ENCODE measurements at places on chromosomes 5 and 9.
A peak's percentile ranks its signal among the peaks of the same experiment; 100 is the strongest.

GRCh38 chr5:122129306-122129705 is at the start of gene ZNF474:
ZNF474 (plus strand) TSS chr5:122129546; CDS start chr5:122151991, 22,445 bp downstream.
- H3K36me3 ChIP-seq, result no peaks in the 10 kb centered on the region
- peak; percentile 65 for DNase-seq

- DNase-seq, result peak; percentile 31
- H3K36me3 ChIP-seq, result no peaks in the 10 kb centered on the region
- no peak overlapping the region for H3K4me3 ChIP-seq
Measured at GRCh38 chr9:2228132-2228531, 213.0 kb downstream of the SMARCA2 start.

GRCh38 chr9:20988671-20989315 is 42.6 kb downstream of the HACD4 start:
- peaks cover 25% of the 10 kb centered on the region for H3K36me3 ChIP-seq
- no peaks in the 10 kb centered on the region for H3K4me1 ChIP-seq
- H3K4me3 ChIP-seq, result no peak overlapping the region

- no peaks in the 10 kb centered on the region for H3K4me1 ChIP-seq
- no peak overlapping the region for H3K4me3 ChIP-seq
- H3K27me3 ChIP-seq, result peaks cover 8% of the 10 kb centered on the region
- DNase-seq, result no peak
- no peaks in the 10 kb centered on the region for H3K36me3 ChIP-seq
Measured at GRCh38 chr9:136321561-136321960, 5.8 kb upstream of the GPSM1 start.

GRCh38 chr9:12775679-12776512 is 1.1 kb downstream of the LURAP1L start:
- H3K4me3 ChIP-seq, result peak overlapping the region; percentile 96
- H3K27ac ChIP-seq, result no peak overlapping the region
- no peaks in the 10 kb centered on the region for H3K4me1 ChIP-seq
- no peaks in the 10 kb centered on the region for H3K36me3 ChIP-seq
- peaks cover 3% of the 10 kb centered on the region for H3K27me3 ChIP-seq

- no peak overlapping the region for H3K4me3 ChIP-seq
- H3K27ac ChIP-seq, result no peak overlapping the region
- no peaks in the 10 kb centered on the region for H3K4me1 ChIP-seq
Measured at GRCh38 chr9:4098031-4098430, 201.8 kb downstream of the GLIS3 start.

- no peaks in the 10 kb centered on the region for H3K36me3 ChIP-seq
- DNase-seq, result no peak
- no peak overlapping the region for H3K4me3 ChIP-seq
- H3K4me1 ChIP-seq, result no peaks in the 10 kb centered on the region
- H3K27me3 ChIP-seq, result no peaks in the 10 kb centered on the region
Measured at GRCh38 chr5:106321242-106321641, 1349.5 kb downstream of the EFNA5 start.

DNA sequence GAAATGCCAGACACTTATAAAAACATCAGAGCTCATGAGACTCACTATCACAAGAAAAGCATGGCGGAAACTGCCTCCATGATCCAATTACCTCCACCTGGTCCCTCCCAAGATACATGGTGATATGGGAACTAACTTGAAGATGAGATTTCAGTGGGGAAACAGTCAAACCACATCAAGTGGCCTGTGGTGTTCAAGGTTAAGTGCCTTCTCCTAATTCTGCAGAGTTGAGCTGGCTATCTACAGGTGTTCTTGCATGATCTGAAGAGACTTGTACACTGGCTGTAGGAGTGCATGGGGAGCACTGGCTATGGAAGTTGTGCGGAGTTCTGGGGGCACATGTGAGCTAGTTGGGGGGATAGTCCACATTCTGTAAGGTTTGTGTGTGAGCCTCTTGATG is 34.0 kb upstream of the CKS2 start:
- DNase-seq, result no peak
- H3K4me3 ChIP-seq, result no peak overlapping the region
- H3K4me1 ChIP-seq, result no peaks in the 10 kb centered on the region
- H3K27me3 ChIP-seq, result no peaks in the 10 kb centered on the region
- no peak overlapping the region for H3K27ac ChIP-seq

GRCh38 chr5:140828362-140828737 is 590 bp downstream of the PCDHA6 start:
- peak overlapping the region; percentile 4 for H3K4me3 ChIP-seq
- no peaks in the 10 kb centered on the region for H3K27me3 ChIP-seq
- no peak for DNase-seq
- peaks cover 9% of the 10 kb centered on the region for H3K36me3 ChIP-seq
- H3K4me1 ChIP-seq, result peaks cover 3% of the 10 kb centered on the region
- peak overlapping the region; percentile 0 for H3K27ac ChIP-seq

GRCh38 chr9:70880535-70880934 is 240.9 kb downstream of the TRPM3 start:
- H3K4me3 ChIP-seq, result no peak overlapping the region
- no peaks in the 10 kb centered on the region for H3K4me1 ChIP-seq
- no peak for DNase-seq

DNA sequence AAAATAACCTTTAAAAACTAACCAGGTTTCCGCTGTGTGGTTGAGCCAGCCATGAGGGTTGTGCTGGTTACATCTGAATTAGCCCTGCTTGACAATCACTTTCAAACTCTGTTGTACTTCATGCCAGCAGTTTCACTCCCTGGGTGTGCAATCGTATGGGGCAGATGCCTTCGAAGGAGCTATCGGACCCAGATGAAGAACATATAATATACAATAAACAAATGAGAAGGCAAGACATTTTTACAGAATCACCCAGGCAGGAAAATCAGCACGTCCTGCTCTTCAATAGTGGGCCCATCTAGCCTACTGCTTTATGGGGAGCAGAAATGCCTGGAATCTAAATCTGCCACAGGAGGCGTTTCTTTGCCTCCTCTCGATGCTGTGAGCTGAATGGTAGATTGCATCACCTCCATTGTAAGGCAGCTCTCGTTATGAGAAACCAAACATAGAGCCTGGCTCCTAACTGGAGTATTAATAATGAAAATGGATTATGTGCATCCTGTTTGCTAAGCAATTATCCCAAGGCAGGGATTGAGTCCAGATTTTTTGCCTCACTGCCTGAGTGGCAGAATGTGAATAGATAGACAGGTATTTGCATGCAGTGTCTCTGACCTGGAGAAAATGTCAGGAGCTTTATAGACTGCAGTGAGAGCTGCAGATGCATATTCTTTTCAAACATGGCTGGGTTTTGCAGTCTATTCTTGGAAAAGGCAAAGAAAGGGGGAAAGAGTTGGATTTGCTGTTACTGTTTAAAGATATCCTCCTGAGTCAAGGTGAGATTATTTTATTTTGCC is 143.3 kb upstream of the SMARCA2 start:
- H3K27ac ChIP-seq, result no peak overlapping the region
- no peak for DNase-seq
- no peak overlapping the region for H3K4me3 ChIP-seq
- no peaks in the 10 kb centered on the region for H3K27me3 ChIP-seq
- no peaks in the 10 kb centered on the region for H3K4me1 ChIP-seq
- H3K36me3 ChIP-seq, result no peaks in the 10 kb centered on the region

- no peak for DNase-seq
- H3K4me3 ChIP-seq, result no peak overlapping the region
- peaks cover 3% of the 10 kb centered on the region for H3K27me3 ChIP-seq
- no peak overlapping the region for H3K27ac ChIP-seq
- H3K36me3 ChIP-seq, result peaks cover 6% of the 10 kb centered on the region
Measured at GRCh38 chr5:150389531-150390266, 23.0 kb downstream of the CD74 start.

DNA sequence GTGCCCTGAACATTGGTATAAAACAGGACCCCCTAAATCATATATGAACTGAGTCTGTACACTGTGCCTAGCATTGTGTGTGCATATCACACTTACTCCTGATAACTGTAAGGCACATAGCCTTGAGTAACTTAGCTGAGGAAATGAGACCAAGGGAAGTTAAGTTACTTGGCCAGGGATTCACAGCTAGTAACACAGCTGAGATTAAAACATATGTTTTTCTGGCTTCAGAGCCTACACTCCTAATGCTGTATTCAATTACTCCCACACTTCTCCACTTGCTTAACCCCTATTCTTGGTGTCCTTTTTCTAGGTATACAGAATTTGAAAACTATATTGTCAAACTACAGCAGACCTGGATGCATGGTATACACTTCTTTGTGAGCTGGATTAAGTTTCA is 12.8 kb downstream of the GHR start:
- H3K4me1 ChIP-seq, result no peaks in the 10 kb centered on the region
- H3K4me3 ChIP-seq, result no peak overlapping the region
- DNase-seq, result no peak
- H3K36me3 ChIP-seq, result no peaks in the 10 kb centered on the region
- no peak overlapping the region for H3K27ac ChIP-seq

DNA sequence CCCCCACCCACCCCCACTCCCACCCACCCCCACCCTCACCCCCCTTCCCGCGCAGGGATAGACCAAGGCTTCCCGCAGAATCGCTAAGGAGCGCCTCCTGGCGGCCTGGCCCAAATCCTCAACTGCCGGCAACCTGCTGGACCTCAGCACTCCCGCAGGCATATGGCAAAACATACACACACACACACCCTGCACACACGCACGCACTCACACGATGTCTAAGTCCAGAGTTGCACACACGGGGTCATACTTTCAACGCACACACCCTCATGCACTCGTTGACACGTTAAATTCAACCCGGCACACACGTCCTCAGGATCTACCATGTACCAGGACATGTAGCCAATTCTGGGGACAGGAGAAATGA is 1.7 kb downstream of the CPLX2 start:
- peaks cover 4% of the 10 kb centered on the region for H3K4me1 ChIP-seq
- peaks cover 9% of the 10 kb centered on the region for H3K27me3 ChIP-seq
- H3K36me3 ChIP-seq, result no peaks in the 10 kb centered on the region
- H3K4me3 ChIP-seq, result peak overlapping the region; percentile 61
- DNase-seq, result peak; percentile 76

GRCh38 chr9:32161209-32161608 is 223.2 kb upstream of the ACO1 start:
- peaks cover 1% of the 10 kb centered on the region for H3K27me3 ChIP-seq
- H3K4me1 ChIP-seq, result no peaks in the 10 kb centered on the region
- DNase-seq, result no peak
- H3K36me3 ChIP-seq, result no peaks in the 10 kb centered on the region
- no peak overlapping the region for H3K4me3 ChIP-seq

- peaks cover 6% of the 10 kb centered on the region for H3K27me3 ChIP-seq
- H3K27ac ChIP-seq, result no peak overlapping the region
- H3K4me3 ChIP-seq, result no peak overlapping the region
- no peaks in the 10 kb centered on the region for H3K4me1 ChIP-seq
Measured at GRCh38 chr5:2909035-2909434, 157.6 kb upstream of the IRX2 start.

GRCh38 chr9:93119953-93120845 is 13.9 kb downstream of the NINJ1 start:
- no peaks in the 10 kb centered on the region for H3K4me1 ChIP-seq
- peaks cover 8% of the 10 kb centered on the region for H3K36me3 ChIP-seq
- H3K27ac ChIP-seq, result no peak overlapping the region
- H3K27me3 ChIP-seq, result peaks cover 3% of the 10 kb centered on the region
- DNase-seq, result no peak
- H3K4me3 ChIP-seq, result peak overlapping the region; percentile 57

GRCh38 chr5:92328584-92329259 is 945.6 kb upstream of the ARRDC3 start:
- H3K27me3 ChIP-seq, result no peaks in the 10 kb centered on the region
- H3K4me1 ChIP-seq, result no peaks in the 10 kb centered on the region
- H3K27ac ChIP-seq, result no peak overlapping the region
- no peak overlapping the region for H3K4me3 ChIP-seq

DNA sequence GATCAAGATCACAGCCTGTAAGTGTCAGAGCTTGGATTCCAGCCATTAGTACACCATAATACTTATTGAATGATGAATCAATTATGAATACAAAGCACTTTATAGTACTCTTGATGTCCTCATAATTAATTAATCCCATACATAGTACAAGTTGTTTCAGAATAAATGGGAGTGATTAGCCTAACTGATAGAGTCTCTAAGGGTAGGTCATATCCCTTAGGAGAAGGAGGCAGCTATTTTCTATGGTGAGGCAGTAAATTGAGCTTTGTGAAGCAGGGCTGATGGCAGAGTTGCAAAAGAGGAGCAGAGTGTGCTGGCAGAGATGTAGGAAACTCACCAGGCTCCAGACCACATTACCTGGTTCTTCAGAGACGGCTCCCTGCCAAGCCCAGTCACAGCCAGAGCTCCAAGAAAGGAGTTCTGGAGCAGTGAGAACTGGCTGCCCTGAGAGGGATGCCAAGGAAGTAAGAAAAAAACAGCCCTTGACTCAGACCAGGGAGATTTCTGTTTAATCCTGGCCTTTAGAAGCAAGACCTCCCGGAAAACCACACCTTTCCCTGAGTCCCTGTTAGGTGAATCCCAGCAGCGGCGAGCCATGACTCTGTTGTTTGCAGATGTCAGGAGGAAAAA is 112.9 kb downstream of the SH3TC2 start:
- no peak overlapping the region for H3K27ac ChIP-seq
- no peaks in the 10 kb centered on the region for H3K36me3 ChIP-seq
- DNase-seq, result no peak
- H3K4me1 ChIP-seq, result no peaks in the 10 kb centered on the region

GRCh38 chr5:168282120-168282519 is 9.3 kb upstream of the WWC1 start:
- no peak overlapping the region for H3K27ac ChIP-seq
- H3K4me1 ChIP-seq, result no peaks in the 10 kb centered on the region
- no peak overlapping the region for H3K4me3 ChIP-seq
- DNase-seq, result no peak
- no peaks in the 10 kb centered on the region for H3K36me3 ChIP-seq
- H3K27me3 ChIP-seq, result peaks cover 2% of the 10 kb centered on the region

- no peaks in the 10 kb centered on the region for H3K36me3 ChIP-seq
- H3K27me3 ChIP-seq, result peaks cover 1% of the 10 kb centered on the region
- H3K4me1 ChIP-seq, result no peaks in the 10 kb centered on the region
Measured at GRCh38 chr9:120616966-120617935, 37.3 kb upstream of the CDK5RAP2 start.

DNA sequence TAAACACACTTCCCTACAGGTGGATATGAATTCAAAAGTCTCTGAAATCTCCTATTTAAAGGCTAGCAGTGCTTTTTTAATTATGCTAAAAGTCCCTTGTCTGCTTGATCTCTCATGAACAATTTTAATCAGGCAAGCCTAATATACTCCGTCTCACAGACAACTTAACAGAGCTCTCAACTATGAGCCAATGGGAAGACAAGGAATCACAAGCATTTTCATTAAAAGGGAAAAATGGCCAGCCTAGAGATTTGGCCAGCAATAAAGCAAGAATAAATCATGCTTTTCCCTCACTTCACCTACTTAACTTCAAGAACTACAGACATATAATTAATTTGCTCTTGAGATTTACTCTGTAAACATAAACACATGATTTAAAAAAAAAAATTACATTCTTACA is 78.0 kb downstream of the RFX3 start:
- peaks cover 4% of the 10 kb centered on the region for H3K36me3 ChIP-seq
- no peak overlapping the region for H3K4me3 ChIP-seq
- no peak overlapping the region for H3K27ac ChIP-seq
- H3K4me1 ChIP-seq, result no peaks in the 10 kb centered on the region
- DNase-seq, result no peak
- no peaks in the 10 kb centered on the region for H3K27me3 ChIP-seq

GRCh38 chr9:91150998-91151717 is 210.6 kb downstream of the AUH start:
- no peak for DNase-seq
- H3K27ac ChIP-seq, result no peak overlapping the region
- no peaks in the 10 kb centered on the region for H3K36me3 ChIP-seq

- peaks cover 4% of the 10 kb centered on the region for H3K27me3 ChIP-seq
- no peaks in the 10 kb centered on the region for H3K36me3 ChIP-seq
- peaks cover 6% of the 10 kb centered on the region for H3K4me1 ChIP-seq
- DNase-seq, result no peak
- H3K27ac ChIP-seq, result no peak overlapping the region
Measured at GRCh38 chr5:10311595-10312425, 4.1 kb upstream of the CMBL start.
